Cortex of kidney (tissue), 1 donor: ENCODE measurements at places on chromosomes 12 and 14.

- no peak for DNase-seq
These were observed 126.4 kb downstream of the RIMBP2 start for GRCh38 chr12:130589540-130590317.

GRCh38 chr12:131855521-131856142 is 27.4 kb downstream of the MMP17 start:
- DNase-seq: no peak

GRCh38 chr12:62907561-62907960 is 27.4 kb downstream of the PPM1H start:
- no peak for DNase-seq

- no peak for DNase-seq
These were observed 28.7 kb downstream of the BMAL2 start for GRCh38 chr12:27361372-27361771.

DNA sequence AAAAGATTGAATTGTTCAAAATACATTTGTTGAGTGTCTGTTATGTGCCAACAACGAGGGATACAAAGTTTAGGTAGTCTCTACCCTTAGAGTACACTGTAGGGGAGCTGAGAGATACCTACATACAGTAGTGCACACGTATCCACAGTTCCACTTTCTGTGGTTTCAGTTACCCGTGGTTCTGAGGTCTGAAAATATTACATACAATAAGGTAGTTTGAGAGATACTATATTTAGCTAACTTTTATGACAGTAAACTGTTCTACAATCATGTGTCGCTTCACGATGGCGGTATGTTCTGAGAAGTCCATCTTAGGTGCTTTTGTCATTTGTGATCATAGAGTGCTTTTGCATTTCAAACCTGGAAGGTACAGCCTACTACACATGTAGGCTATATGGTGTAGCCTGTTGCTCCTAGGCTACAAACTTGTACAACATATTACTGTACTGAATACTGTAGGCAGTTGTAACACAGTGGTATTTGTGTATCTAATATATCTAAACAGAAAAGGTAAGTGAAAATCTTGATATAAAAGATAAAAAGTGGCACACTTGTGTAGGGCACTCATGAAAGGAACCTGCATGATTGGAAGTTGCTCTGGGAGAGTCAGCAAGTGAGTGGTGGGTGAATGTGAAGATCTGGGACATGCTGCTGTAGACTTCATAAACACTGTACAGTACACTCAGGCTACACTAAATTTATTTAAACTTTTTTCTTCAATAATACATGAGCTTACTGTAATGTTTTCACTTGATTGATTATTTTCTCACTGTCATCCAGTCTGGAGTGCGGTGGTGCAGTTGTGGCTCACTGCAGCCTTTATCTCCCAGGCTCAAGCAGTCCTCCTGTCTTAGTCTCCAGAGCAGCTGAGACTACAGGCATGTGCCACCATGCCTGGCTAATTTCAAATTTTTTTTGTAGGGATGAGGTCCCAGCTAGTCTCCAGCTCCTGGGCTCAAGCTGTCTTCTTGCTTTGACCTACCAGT is 4.0 kb downstream of the CPSF6 start:
- DNase-seq: no peak

GRCh38 chr14:23942587-23942986 is 11.0 kb upstream of the DHRS4 start:
- no peak for DNase-seq
